Naive B cell (primary cell): ENCODE measurements at places on chromosomes 1 and 21.

DNA sequence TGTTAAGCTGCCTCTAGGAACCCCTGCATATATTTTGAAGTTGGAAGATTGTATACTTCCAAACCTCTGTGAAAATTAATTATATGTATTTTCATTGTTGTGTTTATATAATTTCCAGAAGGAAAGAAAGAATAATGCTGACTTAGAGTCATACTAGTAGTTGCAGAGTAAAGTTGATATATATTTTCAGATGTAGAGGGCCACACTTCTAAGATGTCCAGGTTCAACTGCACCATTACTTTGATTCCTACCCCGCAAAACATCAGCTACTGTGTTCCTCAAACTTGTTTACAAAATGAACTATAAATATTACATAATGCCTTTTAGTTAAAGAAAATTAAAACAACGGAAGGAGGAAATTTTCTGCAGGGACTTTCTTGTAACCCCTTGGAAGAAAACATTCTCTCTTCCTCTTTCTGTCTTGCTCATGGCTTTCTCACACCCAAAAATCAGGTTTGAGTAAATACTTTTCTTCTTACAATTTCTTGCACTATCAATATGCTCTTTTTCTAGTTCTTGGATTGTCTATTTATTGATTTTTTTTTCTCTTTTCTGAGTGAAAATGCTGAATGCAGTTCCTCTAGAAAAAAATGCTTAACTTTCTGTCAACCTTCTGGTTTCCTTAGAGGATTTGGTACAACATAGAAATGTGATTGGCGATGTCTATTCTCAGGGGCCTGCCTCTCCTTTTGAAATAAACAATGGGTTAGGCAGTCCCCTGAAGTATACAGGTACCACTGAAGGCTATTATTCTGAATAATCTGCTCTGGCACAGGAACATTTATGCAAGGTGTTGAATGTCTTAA lies 867.8 kb downstream of the TTLL7 start:
- no peak for DNase-seq

- DNase-seq = no peak
Observed at GRCh38 chr21:40985370-40985769, 138.4 kb upstream of the DSCAM start.

DNA sequence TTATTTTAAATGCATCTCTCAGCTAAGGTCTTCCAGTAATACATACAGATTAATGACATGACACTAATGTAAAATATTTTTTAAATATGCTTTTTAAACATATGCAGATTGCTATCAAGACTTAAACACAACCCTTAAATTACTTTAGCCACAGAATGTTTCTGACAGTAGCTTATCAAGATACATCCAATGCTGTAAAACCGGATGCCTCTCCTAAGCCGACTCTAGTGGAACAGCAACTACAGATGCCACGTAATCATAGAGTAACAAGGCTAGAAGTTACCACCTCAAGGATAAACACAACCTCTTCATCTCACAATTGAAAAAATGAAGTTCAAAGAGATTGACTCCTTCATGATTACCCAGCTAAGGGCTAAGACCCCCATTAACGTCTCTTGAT lies 68.4 kb downstream of the ZZZ3 start:
- no peak for DNase-seq

DNA sequence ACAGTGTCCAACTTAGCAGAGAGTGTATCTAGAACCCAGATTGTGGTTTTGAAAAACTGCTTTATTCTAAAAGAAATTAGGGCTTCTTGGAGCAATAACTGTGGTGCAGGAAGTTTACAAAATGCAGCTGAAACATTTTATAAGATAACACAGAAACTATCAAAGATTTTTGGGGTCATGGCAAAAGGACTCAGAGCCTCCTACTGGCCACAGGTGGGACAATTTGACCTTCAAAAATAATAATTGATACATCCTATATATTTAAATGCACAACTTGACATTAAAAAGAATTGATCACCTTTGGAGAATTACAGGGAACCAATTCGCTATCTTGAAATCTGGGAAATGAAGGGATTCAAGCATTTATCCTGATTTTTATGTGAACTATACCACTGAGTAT lies 235.2 kb downstream of the RPS6KC1 start:
- no peak for DNase-seq

DNA sequence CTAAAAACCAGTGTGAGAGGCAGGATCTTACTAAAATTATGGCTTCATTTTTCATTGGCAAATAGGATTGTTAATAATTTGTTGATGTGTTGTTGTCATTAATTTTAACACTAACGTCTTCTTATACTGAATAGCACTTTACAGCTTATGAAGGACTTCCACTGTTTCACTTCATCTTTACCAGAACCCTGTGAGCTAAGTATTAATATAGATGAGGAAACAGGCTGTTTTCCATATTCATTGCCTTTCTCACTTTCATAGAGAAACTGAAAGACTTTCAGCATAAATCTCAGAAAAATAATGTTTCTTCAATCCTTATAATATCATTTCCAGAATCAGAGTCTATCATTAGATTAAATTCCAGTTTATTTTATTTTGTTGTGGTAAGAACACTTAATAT lies 8.5 kb downstream of the MAP10 start:
- DNase-seq = no peak

- no peak for DNase-seq
Observed at GRCh38 chr1:19960591-19960990, 18.8 kb downstream of the PLA2G2A start.

DNA sequence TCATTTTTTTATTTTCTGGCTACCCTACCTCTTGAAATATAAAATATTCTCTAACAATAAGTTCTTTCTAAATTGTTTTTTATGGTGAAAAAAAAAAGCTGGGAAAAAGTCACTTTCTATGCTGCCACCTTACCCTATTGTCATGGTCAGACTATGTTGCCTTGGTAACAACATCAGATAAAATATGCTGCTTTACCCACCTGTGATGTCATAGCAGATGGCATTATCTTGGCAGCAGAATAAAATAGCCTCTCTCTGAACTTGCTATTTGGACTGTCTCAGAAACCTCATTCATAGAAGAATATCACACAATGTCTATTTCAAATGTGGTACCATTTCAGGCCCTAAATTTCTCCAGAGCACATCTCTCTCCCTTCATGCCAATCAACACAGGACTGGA lies 69.6 kb upstream of the SGIP1 start:
- no peak for DNase-seq

- DNase-seq = no peak
Observed at GRCh38 chr1:42745851-42746250, 5.8 kb upstream of the CLDN19 start.

- no peak for DNase-seq
Observed at GRCh38 chr1:184112176-184112948, 60.8 kb downstream of the TSEN15 start.

DNA sequence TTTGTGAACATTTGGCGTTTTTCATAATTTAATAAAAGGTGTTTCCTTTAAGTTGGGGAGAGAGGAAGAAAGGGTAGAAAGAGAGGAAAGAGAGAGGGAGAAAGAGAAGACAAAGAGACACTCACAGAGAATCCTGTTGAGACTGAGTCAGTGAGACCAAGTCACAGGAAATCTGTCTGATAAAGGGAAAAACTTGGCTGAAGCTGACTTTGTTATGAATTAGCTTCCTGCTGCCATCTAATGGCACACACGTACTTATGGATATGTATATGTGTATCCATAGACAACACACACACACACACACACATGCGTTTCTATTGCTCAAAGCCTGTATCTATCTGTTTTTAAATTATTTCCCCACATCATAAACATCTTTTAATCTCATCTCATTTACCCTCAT lies 42.5 kb upstream of the DISC1 start:
- no peak for DNase-seq

DNA sequence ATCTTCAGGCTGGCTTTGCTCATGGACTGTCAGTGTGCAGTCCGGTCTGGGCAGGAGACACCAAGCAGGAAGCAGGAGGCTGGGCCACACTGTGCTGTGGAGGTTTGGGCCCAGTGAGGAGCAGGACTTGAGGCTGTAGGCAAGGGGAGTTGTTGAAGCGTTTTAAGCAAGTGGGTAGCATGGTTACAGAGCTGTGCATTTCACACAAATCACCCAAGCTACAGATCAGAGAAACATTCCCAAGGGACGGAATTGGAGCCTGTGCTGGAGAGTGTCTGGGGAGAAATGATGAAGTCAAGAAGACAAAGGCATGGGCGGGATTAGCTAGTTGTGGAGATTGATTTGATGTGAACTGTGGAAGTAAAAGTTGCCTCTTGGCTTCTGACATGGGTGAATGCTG lies 60.9 kb downstream of the KIF21B start:
- no peak for DNase-seq

DNA sequence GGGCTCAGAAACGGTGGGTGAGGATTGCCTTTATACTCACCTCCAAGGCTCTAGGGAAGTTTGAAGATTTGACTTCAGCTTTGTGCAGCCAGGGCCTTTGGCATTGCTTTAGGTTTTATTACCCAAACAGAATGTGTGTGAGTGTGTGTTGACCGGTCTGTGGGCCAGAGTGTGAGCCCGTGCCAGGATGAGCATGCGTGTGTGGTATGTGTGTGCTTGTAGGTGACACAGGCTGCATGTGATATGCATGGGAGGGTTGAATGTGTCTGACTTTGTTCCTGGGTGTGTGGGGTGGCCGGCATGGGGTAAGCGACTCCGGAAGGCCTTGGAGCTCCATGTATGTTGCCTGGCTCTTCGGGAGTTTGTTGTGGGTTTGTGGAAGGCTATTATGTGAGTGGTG lies 160.5 kb downstream of the FOXD2 start:
- DNase-seq = no peak

DNA sequence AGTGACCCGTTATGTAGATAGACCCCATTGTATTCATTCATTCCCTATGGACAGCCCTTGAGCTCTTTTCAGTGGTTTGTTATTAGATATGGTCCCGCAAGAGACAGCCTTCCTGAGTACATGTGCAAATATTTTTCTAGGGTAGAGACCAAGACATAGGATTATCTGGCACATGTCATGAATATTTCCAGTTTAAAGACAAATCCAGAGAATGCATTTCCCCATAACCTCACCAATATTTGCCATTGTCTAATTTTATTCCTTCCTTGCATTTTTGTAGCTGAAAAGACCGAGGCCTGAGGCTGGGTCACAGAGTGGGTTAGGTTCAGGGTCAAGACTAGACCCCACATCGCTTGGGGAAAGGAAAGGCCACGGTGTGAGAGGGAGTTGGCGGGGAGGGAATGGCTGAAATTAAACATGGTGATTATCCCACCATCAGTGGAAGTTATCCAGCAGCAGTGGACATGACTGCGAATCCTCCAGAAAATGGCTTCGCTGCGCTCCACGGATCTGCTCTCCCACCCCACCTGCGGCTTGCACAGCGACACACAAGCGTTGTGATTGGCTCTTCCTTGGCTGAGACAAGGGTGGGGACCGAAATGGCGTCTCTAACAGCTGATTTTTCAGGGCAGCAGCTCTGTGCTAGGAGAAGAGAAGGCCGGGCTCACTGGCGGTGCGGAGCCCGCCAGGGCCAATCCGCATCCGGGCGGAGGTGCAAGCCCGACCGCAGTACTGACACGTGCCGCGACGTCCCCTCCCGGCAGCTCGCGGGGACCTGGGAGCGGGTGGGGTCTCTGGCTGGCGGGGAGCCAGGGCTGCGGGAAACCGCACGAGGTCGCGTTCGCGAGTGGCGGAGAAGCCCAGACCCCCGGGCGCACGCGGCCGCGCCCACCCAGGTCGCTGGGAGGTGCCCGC lies 16.1 kb upstream of the STMN1 start:
- DNase-seq = peak; percentile 18

GRCh38 chr1:234621657-234622335 lies 11.8 kb upstream of the IRF2BP2 start:
- DNase-seq = no peak

- DNase-seq = peak; percentile 87
Observed at GRCh38 chr1:248873409-248873992, 14.6 kb upstream of the ZNF692 start.

GRCh38 chr1:247054992-247055415 lies 23.6 kb downstream of the ZNF670 start:
- DNase-seq = no peak

- DNase-seq = no peak
Observed at GRCh38 chr1:29563571-29563970, 327.2 kb downstream of the PTPRU start.
